ENCODE measurements at places on chromosomes 13 and 19.

- DNase-seq: peak; percentile 78
Measured at GRCh38 chr19:46515879-46516350, 20.2 kb upstream of the PNMA8B start.

DNA sequence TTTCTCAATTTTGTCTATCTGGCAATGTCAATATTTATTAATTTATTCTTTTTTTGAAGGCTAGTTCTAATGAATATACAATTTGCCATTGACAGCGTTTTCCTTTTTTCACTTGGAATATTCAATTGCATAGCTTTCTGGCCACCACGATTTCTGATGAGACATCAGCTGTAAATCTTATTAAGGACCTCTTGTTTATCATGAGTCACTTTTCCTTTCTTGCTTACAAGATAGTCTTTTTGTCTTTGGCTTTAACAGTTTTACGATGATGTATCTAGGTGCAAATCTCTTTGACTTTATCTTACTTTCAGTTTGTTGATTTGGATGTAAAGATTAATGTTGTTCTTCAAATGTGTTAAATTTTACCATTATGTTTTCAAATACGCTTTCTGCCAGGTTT is 991.6 kb upstream of the SLC10A2 start:
- DNase-seq: no peak

DNA sequence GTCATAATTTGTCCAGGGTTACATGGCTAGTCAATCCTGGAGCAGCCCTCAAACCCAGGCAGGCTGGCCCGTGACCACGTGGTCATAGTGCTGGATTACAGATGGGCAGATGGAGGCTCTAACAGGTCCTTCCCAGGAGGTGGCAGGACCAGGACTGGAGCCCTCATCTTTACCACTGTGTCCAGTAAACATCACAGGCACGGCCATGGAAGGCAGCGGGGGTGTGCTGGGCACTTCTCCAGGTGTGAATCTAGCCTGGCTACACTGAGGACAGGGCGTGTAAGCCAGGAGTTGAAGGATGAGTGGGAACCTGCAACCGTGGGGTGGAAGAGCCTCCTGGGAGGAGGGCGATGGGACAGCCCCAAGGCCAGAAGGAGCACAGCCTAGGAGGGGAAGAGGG is 6.1 kb downstream of the CIC start:
- no peak for DNase-seq

DNA sequence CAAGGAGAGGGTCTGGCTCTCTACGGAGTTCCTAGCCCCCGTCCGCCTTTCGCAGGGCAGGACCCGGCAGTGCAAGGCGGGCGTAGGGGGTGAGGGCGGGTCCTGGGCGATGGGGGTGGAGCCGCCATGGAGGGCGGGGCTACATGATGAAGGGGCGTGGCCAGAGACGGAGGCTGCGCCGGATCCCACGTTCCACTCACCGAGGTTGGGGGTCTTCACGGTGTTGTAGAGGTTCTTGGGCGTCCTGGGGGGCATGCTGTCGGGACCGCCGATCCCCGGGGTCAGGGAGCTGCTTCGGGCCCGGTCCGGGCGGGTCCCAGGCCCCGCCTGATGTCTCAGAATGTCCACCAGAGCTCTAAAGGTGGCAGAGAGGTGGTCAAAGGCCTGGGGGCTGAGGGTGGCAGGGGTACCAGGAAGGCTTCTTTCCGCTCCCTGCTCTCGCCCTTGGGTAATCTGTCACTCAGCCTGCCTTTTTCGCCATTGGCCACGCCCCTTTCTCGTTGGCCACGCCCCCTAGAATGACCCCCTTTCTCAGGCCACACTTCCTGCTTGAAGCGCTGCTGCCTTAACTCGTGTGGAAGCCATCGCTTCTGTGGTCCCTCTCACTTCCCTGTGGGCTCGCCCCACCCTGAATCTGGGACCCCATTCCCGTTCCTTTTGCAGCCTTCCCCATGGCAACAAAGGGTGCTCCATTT is 2.5 kb downstream of the SHISA7 start:
- DNase-seq: peak; percentile 64

DNA sequence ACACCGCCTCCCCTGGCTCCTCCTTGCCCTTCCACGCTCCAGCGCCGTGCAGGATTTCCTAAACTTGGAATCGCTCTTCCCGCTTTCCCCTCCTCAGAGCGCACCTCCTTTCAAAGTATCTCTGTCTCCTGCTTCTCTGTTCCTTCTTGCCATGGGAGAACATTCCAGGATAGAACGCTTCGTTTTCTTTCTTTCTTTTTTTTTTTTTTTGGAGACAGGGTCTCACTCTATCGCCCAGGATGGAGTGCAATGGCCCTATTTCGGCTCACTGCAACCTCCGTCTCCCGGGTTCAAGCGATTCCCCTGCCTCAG is 574 bp upstream of the XPO4 start:
- DNase-seq: no peak

GRCh38 chr19:4077800-4078684 is 11.3 kb upstream of the ZBTB7A start:
- DNase-seq: peak; percentile 82

DNA sequence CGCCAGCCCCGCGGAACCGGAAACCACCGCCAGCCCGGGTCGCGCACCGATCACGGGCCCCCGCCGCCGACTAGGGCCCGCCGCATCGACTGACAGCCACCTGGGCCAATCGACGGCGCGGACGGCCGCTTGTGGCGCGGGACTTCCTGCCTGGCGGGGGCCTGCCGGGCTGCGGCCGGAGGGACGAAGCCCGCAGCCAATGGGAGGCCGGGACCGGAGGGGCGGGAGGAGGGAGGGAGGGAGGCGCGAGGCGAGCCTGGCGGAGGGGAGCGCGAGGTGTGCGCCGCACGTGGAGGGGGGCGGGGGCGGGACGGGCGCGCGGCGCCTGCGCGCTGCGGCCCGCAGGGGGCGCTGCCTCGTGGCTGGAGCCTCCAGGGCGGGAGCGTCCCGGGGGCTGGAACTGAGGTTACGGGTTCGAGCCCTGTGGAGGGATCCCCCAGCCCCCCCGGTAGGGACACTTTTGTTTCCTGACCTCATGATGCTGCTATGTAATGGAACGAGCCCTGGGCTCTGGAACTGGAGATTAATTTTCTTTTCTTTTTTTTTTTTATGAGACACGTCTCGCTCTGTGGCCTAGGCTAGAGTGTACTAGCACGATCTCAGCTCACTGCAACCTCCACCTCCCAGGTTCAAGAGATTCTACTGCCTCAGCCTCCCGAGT is at the start of gene MLLT1:
MLLT1 (minus strand) TSS at position 45 of the 661 bp plus-strand sequence. CDS start 191 bp downstream, outside the sequence.
- peak; percentile 98 for DNase-seq

- no peak for DNase-seq
Measured at GRCh38 chr19:2180881-2181632, 17.3 kb downstream of the DOT1L start.

GRCh38 chr19:343941-344624 is 513 bp downstream of the MIER2 start:
- DNase-seq: peak; percentile 45

DNA sequence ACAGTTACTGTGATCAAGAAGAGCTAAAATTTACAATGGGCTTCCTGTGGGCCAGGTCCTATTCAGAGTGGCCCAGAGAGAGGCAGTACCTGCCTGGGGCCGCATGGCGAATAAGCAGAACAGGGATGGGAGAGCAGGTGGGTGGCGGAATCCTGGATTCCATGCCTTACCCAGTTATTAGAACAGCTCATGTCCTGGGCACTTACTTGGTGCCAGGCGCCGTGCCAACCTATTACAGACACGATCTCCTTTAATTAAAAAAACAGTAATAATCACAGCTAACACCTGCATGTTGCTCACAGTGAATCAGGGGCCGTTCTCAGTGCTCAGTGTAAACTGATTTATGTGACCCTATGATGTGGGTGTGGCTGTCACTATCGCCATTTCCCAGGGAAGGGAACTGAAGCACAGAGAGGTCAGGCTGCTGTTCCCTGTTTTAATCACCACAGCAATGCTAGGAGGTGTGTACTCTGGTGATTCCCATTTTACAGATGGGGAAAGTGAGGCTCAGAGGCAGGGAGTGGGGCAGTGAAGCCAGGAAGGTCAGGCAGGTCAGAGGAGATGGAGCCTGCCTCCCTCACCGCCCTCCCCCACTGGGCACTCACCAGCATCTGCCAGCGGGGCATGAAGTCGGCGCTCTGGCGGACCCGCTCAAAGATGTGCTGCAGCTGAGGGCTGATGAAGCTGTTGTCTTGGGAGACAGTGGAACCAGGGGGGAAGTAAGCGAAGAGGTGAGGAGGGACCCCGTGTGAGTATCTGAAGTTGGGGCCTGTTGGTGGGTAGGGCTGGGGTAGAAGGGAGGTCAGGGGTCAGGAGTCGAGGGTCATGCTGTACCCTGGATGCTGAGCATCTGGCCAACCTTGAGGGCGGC is 12.0 kb downstream of the COQ8B start:
- no peak for DNase-seq

GRCh38 chr13:20354722-20355121 is 122.6 kb upstream of the GJB6 start:
- DNase-seq: no peak

GRCh38 chr13:79710376-79710775 is 229.4 kb downstream of the NDFIP2 start:
- peak; percentile 10 for DNase-seq

DNA sequence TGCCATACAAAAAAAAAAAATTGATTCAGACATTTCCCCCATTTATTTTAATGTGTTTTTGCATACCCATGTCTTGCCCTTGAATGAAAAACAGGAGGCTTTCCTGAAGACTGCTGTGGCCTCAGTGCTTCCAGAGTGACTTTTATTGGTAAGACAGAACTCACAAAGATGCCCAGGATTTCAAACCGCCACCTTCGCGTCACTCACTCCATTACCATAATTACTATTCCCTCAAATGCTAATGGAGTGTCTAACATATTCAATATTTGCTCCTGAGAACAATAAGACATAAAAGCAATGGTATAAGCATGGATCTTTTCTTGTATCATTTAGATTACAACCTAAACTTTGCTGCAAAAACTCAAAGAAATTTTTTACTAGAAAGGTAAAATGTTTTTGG is 282.2 kb upstream of the SOX21 start:
- no peak for DNase-seq

GRCh38 chr13:79671420-79671819 is 190.5 kb downstream of the NDFIP2 start:
- DNase-seq: no peak

DNA sequence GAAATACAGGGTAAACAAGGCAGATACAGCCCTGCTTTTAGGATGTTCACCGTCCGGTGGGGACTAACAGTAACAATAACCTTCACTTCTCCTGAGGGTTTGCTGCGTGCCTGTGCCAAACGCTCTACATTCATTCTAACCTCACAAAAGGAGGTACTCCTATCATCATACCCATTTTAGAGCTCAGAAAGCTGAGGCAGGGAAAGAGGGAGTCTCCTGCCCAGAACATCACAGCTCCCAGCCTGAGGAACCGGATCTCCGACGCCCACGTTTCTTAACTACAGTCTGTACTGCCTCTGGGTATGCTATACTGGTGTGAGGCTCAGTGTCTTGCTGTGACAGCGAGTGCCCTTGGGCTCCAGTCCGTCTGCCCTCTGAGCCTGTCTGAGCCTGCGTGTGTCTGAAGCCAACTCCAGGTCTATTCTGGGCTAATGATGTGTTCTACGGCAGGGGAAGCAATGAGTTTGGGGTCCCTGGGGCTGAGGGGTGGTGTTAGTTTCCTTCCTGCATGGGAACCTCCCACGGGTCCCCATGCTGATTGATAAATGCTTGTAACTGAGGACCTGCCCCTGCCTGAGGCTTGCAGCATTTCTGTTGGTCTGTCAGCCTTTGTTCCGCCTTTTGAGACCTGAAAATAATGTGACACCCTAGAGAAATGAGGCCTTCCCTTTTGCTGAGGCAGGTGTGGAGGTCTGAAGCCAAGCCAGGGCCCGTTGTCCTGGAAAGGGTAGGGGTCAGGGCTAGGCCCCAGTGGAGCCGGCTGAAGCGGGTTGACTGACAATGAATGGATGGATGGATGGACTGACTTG is 4.9 kb downstream of the LIPE start:
- peak; percentile 49 for DNase-seq

DNA sequence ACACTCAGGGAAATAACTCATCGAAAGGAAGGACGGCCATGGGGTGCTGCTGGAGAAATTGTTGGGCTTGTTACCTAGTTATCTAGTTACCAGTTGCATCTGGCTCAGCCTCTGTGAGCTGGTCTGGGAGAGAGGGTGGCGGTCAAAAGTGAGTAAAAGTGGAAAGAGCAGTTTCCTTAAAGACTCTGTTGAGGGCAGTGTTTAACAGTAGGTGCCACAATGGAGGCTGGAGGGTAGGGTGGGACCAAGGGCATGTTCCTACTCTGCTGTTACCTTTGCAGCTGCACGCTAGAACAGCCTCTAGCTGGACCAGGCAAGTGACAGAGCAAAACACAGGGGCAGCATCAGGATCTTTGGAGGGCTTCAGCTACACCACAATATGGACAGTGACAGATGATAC is 228.8 kb upstream of the STARD13 start:
- peak; percentile 31 for DNase-seq

DNA sequence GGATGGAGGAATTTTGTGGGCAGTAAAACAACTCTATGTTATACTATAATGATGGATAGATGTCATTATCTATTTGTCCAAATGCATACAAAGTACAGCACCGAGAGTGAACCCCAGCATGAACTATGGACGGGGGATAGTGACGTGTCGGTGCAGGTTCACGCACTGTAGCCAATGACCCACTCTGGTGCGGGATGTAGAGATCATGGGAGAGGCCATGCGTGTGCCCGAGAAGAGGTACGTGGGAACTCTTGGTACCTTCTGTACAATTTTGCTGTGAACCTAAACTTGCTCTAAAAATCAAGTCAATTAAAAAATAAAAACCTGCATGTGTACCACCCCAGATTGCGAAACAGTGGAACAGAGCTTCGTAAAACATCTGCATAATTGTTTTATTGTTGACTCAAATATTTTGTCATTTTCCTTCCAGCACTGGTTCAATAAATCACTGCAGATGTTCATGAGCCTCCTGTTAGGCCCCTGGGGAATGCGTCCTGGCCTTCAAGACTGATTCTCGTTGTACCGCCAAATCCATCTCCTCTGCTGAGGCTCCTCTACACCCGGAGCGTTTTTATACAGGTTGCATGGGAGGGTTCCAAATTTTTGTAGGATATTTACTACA is 30.9 kb downstream of the COL4A1 start:
- no peak for DNase-seq

- DNase-seq: no peak
Measured at GRCh38 chr19:405121-405965, 3.6 kb downstream of the C2CD4C start.

DNA sequence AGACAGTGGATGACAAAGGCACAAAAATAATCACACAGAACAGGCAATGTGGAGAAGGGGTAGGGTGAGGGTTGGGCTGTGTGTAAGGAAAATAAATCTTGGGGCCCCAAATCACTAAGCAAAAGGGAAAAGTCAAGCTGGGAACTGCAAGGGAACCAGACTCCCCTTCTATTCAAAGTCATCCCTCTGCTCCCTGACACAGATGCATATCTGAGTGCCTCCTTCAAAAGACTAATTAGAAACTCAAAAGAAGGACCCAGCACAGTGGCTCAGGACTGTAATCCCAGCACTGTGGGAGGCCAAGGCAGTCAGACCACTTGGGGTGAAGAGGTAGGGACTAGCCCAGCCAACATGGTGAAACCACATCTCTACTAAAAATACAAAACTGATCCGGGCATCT is 18.3 kb downstream of the ZNF611 start:
- DNase-seq: no peak

All from hematopoietic multipotent progenitor cell treated with erythropoietin and hydrocortisone succinate and interleukin-3 and kit ligand, for 4 days (in vitro differentiated cells).